ENCODE measurements at places on chromosomes 11 and 22. TPM values are rescaled to one million over a fixed set of nuclear protein-coding genes. Genes with fewer than 3 reads are reported as not detected.

Gene RFPL1
- total RNA-seq = not detected

Gene PKP3
- 0.61 TPM for total RNA-seq

Gene LIF
- 0.61 TPM for total RNA-seq

Gene DSCAML1
- 3.5 TPM for total RNA-seq

Gene MS4A7
- 11.0 TPM for total RNA-seq

Gene CCT8L2
- not detected for total RNA-seq

Gene GDPD4
- total RNA-seq = not detected

Gene RIMBP3C
- total RNA-seq = 0.30 TPM

Gene CHRM4
- total RNA-seq = 4.6 TPM

Gene ST14
- total RNA-seq = 0.99 TPM

Gene ANKK1
- total RNA-seq = 0.20 TPM

Gene OR6T1
- total RNA-seq = not detected

Gene KRTAP5-1
- total RNA-seq = not detected

Gene ASRGL1
- total RNA-seq = 24.5 TPM

Gene CRYAB
- 85.2 TPM for total RNA-seq

Gene RFPL2
- total RNA-seq = 1.8 TPM

Gene HBB
- total RNA-seq = 1,170 TPM

Gene OR6A2
- total RNA-seq = 0.89 TPM

Gene TSGA10IP
- total RNA-seq = 0.39 TPM

Gene NXPE2
- total RNA-seq = 0.50 TPM

Gene CLCF1
- 0.72 TPM for total RNA-seq

Gene CHRM1
- 4.4 TPM for total RNA-seq

Gene PLAAT4
- total RNA-seq = 12.2 TPM

Gene ACR
- 0.17 TPM for total RNA-seq

Gene OR51B5
- total RNA-seq = 0.99 TPM

Gene TIGD3
- 1.4 TPM for total RNA-seq

Gene SCGB2A2
- not detected for total RNA-seq

Gene RAB38
- total RNA-seq = 21.7 TPM

Gene RAB39A
- 27.2 TPM for total RNA-seq

Gene CSNK2A3
- total RNA-seq = 4.5 TPM

Gene RAC2
- total RNA-seq = 2.1 TPM

Gene UBQLN3
- total RNA-seq = 0.39 TPM

Gene KRTAP5-11
- total RNA-seq = not detected

Gene CADM1
- total RNA-seq = 180 TPM

Gene IGSF22
- total RNA-seq = 1.3 TPM

Gene OR2AT4
- under 0.01 TPM for total RNA-seq

Gene SLC22A6
- 340 TPM for total RNA-seq

Gene MS4A2
- total RNA-seq = 0.39 TPM

Gene BTBD10
- total RNA-seq = 90.7 TPM

Gene CLTCL1
- total RNA-seq = 13.0 TPM

Gene AP5B1
- 5.0 TPM for total RNA-seq

Gene MRGPRF
- total RNA-seq = 13.4 TPM

Gene OR5B21
- not detected for total RNA-seq

Gene CATSPERZ
- 0.69 TPM for total RNA-seq

Gene PATE2
- total RNA-seq = 1.5 TPM

Gene TMEM191B
- total RNA-seq = 3.8 TPM

Gene KIAA1671
- total RNA-seq = 55.2 TPM

Gene APOBEC3F
- 8.0 TPM for total RNA-seq

Gene AP1B1
- 55.7 TPM for total RNA-seq

Gene INS
- not detected for total RNA-seq

Gene SMIM38
- total RNA-seq = 0.59 TPM

Gene ARVCF
- 47.2 TPM for total RNA-seq

Gene CCDC87
- total RNA-seq = 0.59 TPM

Gene WNT11
- total RNA-seq = 1.9 TPM

Gene GLB1L2
- total RNA-seq = 2.0 TPM

Gene OR51B4
- total RNA-seq = not detected

Gene APOA4
- not detected for total RNA-seq

Gene FGF4
- not detected for total RNA-seq

Gene SLN
- 0.50 TPM for total RNA-seq

All from spinal cord (tissue), 10 donors.